NCI-H524 (cell line): ENCODE measurements at places on chromosomes 4 and X.
A peak's percentile ranks its signal among the peaks of the same experiment; 100 is the strongest.

DNA sequence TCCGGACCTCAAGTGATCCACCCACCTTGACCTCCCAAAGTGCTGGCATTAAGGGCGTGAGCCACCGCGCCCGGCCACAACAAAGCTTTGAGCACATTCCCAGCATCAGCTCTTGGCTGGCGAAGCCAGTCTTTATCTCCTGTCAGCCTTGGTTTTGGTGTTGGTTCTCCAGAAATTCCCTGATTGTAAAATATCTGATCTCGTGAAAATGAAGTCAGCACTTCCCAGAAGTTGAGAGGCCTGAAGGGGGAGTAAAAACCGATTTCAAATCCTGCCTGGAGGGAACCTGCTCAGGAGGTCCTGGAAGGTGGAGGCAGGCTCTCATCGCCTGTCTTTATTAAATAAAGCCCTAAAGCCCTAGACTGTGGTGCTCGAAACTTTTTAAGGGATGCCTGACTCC lies 33.6 kb downstream of the PTTG2 start:
- DNase-seq = no peak

DNA sequence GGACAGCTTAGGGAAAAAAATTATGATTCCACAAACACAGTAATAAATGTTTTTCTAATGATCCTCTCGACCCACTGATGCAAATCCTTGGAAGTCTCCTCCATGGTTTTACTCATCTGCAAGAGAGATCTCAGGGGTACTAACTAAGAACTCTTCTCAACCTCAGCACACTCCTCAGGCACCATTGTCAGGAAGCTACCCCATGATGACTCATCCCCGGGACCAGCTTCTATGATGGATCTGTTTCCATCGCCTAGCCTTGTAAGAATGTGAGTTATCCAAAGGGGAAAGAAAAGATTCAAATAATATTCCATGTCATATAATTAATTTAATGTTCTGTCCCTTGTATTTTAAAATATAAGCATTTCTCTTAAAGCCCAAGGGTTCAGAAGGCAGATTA lies 816.1 kb upstream of the IGFBP7 start:
- DNase-seq = no peak

DNA sequence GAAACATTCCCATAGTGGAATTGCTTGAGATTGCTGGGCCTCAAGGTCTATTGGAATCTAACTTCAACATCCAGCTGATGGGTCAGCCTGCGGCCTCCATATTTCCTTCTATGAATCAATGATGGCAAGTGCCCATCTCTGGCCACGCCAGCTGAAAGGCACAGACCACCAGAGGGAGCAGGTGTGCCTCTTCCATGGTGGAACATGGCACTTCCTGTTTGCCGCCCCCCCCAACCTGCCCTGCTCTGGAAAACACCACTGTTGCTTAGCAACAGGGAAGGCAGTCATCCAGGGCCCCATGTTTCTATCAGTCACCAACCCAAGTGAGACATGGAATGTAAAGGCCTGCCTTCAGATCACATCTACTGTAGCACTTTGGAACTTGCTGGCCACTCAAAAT lies 11.6 kb downstream of the PAGE4 start:
- peak; percentile 81 for DNase-seq

DNA sequence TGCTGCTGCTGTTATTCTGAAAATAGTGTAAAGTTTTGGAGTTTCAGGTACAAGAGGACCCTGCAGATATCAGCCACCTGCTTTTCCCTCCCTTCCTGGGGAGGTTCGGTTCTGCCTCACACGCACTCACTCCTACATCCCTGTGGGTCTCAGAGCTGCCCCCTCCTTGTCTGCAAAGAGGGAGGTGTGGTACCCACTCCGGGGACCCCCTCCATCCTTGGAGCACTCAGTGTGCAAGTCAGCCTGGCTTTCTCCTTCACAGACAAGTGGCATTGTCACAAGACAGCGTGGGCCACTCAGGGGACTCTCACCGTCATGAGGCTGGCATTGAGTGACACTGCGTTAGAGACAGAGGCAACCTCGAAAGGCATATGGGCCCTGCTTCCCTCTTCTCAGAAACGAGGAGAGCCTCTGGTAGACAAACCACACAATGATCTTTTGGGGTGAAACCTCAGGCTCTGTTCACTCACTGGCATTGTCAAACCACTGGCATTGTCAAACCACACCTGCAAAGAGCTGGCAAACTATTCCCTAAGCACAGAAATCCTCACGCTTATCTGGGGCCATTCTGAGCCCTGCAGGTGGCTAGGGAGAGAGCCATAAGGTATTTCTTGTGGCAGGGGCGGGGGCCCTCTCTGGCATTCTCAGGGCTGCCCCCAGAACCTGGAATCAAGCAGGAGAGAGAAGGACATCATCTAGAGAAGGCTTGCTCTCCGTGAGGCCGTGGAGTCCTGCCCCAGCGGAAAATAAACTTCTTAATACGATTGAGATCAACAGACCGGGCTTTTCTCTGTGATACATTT lies 285.0 kb downstream of the SHOX start:
- no peak for DNase-seq

GRCh38 chr4:8724436-8725070 lies 132.0 kb downstream of the CPZ start:
- no peak for DNase-seq

GRCh38 chr4:20260821-20261220 lies 9.1 kb downstream of the SLIT2 start:
- no peak for DNase-seq
